ENCODE measurements at places on chromosomes 1 and 21.

- DNase-seq: no peak
Measured at GRCh38 chr1:14189381-14189780, 409.1 kb upstream of the KAZN start.

GRCh38 chr1:238187575-238187949 lies 296.8 kb upstream of the ZP4 start:
- DNase-seq: no peak

- DNase-seq: no peak
Measured at GRCh38 chr1:214107322-214108096, 119.7 kb downstream of the PROX1 start.

GRCh38 chr1:39116116-39116607 lies 88.3 kb upstream of the MACF1 start:
- DNase-seq: no peak

DNA sequence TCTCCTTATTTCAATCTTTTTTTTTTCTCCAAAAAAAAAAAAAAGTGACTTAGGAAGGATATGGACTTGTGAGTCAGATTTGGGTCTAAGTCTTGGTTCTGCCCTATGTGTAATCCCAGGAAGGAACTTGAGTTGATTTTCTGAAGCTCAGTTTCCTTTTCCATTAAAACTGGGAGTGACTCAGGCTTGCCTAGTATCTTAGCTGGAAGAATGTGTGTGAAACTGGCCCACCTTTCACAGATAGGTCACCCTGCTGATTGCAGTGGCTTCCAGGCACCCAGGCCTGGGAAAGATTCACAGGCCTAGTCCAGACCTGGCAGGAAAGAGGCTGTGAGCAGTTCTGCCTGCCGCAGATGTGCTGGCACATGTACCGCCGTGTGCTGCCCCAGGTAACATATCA lies 218.3 kb upstream of the HOOK1 start:
- DNase-seq: no peak
